ENCODE measurements at places on chromosomes 6 and 20.

DNA sequence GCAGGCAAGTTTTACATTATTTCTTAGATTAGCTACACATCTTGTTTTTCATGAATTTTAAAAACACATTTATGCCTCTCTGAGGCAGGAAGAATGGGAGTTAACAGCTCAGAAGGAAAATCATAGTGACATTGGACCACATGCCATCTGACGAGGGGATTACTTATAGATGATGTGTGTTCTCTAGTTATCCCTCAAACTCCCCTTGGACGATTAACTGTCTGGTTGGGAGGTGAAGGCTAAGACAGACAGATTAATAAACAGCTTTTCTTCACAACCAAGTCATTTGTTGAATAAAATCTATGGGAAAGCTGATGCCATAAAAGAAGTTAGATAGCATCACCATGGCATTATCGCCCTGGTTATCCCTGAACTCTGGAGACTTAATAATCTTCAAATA lies 80.0 kb upstream of the PREP start:
- DNase-seq: no peak

DNA sequence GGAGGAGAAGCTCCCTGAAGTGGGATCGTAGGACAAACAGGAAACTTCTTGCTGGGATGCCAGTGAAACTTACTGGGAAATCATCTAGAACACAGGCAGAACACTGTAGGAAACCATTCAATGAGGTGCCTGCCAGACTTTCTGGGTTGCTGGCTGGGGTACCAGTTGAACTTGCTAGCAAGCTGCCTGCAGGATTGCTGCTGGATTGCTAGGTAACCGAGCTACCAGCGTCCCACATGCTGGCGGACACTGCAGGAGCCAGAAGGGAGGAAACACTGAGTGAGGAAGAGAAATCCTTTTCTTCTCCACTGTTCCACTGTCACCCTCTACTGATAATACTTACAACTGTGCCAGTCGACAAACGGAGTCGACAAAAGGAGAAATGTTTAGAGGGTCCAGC lies 91.3 kb upstream of the SLC35B3 start:
- no peak for DNase-seq

DNA sequence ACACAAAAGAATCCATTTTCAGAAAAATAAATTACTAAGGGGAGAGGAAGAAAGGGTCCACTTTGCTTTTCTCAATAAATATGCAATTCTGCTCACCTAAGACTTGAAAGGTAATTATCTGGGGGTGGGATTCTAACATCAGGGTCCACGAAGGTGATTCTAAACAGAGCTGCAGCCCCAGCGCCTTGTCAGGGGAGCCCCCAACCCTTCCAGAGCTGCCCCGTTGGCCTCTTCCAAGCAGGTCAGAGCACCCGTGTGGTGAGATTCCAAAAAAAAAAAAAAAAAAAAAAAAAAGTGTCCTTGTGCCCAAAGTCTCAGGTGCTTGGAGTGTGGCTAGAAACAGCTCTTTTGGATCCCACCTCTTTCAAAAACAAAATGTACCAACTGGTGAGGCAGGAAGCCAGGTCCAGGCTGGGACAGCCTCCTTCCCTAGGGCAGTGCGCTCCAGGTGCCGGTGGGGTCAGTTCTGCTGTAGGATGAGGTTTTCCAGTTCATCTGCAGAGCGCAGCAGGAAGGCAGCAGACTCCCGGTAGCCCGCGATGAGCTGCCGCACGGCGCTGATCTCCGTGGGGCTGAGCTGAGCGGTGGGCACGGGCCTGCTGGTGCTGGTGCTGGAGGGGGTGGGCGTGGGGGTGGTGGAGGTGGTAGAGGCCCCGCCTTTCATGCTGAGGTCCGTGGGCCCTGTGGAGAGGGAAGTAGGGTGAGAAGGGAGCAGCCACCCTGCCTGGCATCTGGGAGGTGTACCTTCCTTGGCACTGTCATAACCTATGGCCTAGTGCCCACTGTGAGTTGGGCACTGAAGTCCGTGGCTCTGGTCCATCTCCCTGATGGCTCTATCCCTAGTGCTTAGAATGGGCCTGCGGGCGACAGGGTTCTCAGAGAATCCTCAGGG lies 89.3 kb downstream of the ASXL1 start:
- no peak for DNase-seq

GRCh38 chr6:111766201-111766857 lies 106.9 kb downstream of the FYN start:
- peak; percentile 59 for DNase-seq

DNA sequence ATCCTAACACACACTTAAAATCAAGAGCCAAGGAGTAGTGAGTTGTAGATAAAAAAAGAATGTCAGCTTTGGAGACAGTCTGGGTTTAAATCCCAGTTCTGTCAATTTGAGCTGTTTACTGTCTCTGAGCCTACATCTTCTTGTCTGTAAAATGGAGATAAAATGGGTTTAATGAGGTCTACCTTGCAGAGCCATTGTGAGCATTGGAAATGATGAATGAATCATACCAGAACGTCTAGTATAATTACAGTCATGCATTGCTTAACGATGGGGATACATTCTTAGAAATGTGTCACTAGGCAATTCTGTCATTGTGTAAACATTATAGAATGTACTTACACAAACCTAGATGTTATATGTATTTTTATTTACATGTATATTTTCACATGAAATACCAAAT lies 17.6 kb upstream of the SGK2 start:
- DNase-seq: peak; percentile 60

GRCh38 chr6:77587963-77588362 lies 64.9 kb upstream of the MEI4 start:
- DNase-seq: no peak

DNA sequence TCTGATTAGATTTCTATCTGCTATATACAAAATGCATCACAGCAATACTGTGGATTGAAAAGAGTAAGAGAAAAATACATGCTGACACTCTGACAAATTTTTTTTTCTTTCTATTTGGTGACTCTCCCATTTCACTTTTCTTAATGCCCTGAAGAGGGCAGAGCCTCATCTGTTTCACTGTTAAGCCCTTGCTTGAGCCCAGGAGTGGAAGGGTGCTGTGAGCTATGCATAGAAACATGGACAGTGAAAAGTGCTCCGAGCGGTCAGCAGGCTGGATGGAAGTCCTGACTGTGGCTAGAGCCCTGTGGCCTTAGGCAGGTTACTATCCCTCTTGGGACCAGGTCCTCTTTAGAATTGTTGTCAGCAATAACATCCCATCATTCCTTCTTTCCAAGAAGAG lies 17.4 kb upstream of the CSE1L start:
- peak; percentile 45 for DNase-seq

DNA sequence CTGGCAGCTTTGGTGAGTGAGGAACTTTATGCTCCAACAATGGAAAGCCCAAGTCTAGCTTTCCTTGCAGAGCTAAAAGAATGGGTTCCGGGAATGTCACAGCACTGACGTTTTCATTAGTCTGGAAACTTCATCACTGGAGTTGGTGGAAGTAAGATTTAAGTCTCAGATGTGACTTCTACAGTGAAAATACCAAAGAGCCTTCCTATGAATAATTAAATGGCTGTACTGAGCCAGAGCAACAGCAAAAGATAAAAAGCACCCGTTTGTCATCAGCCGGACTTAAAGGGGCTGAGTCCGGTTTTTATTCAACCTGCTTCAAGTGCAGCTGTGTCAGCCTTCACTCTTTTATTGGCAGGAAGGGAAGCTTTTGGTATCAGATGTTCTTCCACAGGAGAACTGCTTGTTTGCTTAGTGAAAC lies 46.5 kb upstream of the SHLD1 start:
- DNase-seq: peak; percentile 8

DNA sequence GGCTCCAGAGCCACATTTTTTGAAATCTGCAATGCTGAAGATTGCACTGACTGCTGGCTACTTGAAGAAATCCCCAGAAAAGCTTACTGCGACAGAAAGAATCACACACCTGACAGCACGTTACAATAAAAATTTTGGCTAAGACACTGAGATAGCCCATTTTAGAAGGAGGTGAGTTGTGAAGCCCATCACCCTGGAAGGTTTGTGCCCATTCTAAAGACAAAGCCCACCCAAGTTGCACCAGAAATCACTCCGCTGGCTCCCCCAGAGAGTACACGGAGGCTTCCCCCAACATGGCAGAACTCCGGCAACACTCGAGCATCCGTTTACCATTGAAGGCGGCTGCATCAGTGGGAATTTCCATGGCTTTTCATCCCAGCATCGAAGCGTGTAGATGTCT lies 29.4 kb downstream of the LPA start:
- DNase-seq: no peak

GRCh38 chr6:167907837-167908681 lies 81.3 kb downstream of the AFDN start:
- DNase-seq: peak; percentile 29

GRCh38 chr6:93932175-93932574 lies 512.8 kb upstream of the EPHA7 start:
- DNase-seq: no peak

GRCh38 chr6:96394727-96395126 lies 126.9 kb upstream of the UFL1 start:
- DNase-seq: peak; percentile 0

DNA sequence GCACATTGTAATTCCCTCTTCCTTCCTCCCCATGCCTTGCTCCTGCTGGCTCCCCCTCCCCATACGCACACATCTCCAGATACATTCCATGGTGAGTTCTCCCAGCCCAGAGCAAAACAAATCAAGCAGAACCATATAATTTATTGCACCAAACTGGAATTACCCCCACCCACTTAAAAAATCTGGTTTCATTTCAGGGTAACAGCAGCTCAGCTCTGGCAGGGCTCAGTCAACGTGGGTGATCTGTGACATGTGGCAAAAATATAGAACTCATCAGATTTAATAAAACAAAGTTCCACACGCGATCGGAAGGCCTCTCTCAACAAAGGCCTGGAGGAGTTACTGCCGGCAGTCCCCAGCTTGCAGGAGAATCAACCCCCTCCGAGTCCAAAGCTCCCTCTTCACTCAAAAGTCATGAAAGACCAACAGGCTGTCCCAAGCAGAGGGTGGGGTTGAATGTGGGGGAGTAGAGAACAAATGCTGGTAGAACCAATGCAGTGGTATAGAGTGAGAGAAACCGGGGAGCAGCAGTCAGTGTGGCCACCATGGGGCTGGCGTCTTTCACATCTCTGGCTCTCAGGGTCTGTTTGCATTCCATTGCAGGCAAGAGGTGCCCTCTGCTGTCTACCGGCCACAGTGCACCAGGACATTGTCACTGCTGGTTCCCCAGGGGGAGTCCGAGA lies 323.3 kb upstream of the NT5E start:
- DNase-seq: peak; percentile 35

DNA sequence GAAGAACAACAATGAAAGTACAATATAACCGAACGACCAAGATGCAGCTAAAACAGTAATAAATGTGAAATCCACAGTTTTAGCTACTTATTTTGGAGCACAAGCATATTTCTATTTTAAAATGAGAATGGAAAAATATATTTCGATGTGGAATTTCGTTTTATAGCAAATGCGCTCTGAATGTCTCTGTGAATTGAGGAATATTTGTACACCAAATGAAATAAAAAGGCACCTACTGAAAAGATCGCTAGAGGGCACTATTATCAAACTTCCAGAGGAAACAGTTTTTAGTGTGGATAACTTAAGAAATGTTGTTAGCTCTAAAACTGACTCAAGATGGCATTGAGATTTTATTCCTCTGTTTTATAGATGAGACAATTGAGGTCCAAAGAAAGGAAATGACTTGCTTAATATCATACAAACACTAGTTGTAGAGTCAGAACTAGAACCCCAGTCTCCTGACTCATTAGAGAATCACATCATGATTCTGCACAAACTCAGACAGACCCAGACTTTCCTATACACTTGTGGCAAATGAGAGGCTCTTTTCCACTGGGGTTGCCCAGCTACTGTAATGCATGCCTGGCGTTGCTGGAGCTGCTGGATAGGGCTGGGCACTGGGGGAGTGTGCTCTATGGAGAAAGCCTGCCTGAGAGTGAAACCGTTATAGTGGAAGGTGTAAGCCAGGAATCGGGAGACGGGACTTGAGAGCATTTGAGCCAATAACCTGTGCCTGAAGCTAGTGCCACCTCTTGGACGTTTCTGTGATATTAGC lies 51.9 kb downstream of the GCLC start:
- peak; percentile 59 for DNase-seq

GRCh38 chr6:161057103-161058091 lies 65.8 kb downstream of the MAP3K4 start:
- DNase-seq: no peak

DNA sequence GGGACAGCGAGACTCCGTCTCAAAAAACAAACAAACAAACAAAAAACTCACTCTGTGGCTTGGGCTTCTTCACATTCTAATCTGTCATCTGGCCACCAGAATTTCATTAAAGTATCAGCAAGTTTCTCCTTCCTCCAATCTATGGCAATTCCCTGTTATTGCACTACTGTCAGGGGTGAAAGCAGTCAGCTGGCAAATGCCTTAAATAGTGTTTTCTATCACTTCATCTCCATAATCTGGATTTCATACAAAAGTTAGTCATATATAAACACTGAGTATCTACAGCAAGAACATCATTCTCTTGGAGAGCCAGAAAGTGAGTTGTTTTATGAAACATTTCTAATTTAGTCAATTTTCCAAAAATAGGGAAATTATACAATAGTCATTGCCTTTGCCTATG lies 56.1 kb downstream of the PHACTR3 start:
- no peak for DNase-seq

GRCh38 chr6:35149891-35150566 lies 8.9 kb upstream of the TCP11 start:
- no peak for DNase-seq

DNA sequence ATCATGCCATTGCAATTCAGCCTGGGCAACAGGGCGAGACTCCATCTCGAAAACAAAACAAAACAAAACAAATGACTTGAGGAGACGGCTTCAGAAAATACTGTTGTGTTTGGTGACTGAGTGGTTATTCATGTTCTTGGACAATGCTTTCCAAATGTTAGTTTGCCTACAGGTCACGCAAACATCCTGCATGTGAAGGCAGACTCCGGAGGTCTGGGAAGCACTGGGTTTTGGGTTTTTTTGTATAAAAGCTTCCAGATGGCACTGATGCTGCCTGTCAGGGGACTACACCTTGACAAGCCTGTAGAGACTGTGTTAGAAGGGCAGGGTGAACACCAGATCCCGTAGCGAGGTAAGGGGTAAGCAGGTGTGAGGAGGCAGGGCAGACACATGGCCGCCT lies 81.7 kb downstream of the THBS2 start:
- DNase-seq: peak; percentile 58

DNA sequence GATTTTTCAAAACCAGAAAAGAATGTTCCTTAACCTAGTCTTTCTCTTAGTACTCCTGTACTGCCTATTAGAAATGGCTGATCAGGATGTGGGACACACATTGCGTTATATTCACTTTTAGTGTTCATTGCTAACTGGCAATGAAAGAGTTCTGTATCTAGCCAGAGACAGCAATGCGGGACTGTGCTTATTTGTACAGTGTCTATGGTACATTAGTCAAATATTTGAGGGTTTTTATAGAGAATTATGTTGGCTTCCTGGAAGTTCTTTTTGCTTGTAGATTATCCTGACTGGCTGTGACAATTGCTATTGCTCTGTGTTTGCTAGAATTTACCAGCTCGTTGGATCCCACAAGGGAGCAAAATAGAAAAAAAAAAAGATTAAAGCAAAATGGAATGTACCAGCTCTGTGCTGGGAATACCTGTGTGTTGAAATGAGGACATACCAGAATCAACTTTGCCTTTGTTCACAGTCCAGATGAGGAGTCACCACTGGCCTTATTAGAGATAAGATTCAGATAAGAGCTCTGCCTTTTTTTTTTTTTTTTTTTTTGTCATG lies 22.4 kb upstream of the IFNGR1 start:
- DNase-seq: peak; percentile 86

Measured in iris pigment epithelial cell (primary cell).